ENCODE measurements at places on chromosomes 16 and 17. TPM values are rescaled to one million over a fixed set of nuclear protein-coding genes. Genes with fewer than 3 reads are reported as not detected.

Gene GCGR
- total RNA-seq: not detected

Gene IRX6
- not detected for total RNA-seq

- H3K36me3 ChIP-seq: no peaks in the 10 kb centered on the region
- H3K27me3 ChIP-seq: no peaks in the 10 kb centered on the region
- DNase-seq: peak; percentile 41
- H3K27ac ChIP-seq: peak within 1 kb of the TSS; percentile 87
Measured at GRCh38 chr16:56988948-56989945, at the start of gene NLRC5. Gene NLRC5 (plus strand): TSS chr16:56989557. CDS start chr16:57020713, 31,156 bp downstream.

- H3K27me3 ChIP-seq: no peaks in the 10 kb centered on the region
- no peak for DNase-seq
- H3K4me3 ChIP-seq: no peak overlapping the region
- no peak overlapping the region for H3K27ac ChIP-seq
Measured at GRCh38 chr16:89915303-89916232, 3.1 kb upstream of the MC1R start.

GRCh38 chr17:19672009-19672750 is 23.6 kb downstream of the ALDH3A2 start:
- H3K36me3 ChIP-seq: peaks cover 31% of the 10 kb centered on the region
- no peak overlapping the region for H3K27ac ChIP-seq
- H3K4me3 ChIP-seq: no peak overlapping the region
- H3K4me1 ChIP-seq: peaks cover 28% of the 10 kb centered on the region
- DNase-seq: no peak

DNA sequence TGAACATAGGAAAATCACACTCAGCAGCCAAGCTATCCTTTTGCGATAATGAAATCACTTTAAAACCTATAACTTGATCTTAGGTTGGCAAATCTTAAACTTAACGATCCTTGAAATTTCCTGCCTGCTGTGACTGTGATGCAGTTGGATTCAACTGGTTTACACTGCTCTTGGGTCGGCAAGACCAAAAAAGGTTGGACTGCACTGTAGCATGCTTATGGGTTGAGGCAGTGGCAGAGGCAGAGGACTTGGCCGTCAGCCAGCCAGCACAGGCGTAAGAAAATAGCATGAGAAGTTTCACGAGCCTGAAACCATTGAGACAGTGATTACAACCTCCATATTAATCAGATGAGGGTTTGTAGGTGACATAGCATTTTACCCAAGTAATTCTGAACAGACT is 21.4 kb downstream of the WSB1 start:
- H3K4me1 ChIP-seq: peaks cover 3% of the 10 kb centered on the region
- H3K4me3 ChIP-seq: no peak overlapping the region
- peak; percentile 84 for DNase-seq
- peak overlapping the region; percentile 78 for H3K27ac ChIP-seq

Gene C16orf89
- 11.6 TPM for total RNA-seq
